ENCODE measurements at places on chromosomes 2 and 18.

- DNase-seq, result peak; percentile 30
These were observed 2.6 kb downstream of the CDH2 start for GRCh38 chr18:28174181-28174905.

DNA sequence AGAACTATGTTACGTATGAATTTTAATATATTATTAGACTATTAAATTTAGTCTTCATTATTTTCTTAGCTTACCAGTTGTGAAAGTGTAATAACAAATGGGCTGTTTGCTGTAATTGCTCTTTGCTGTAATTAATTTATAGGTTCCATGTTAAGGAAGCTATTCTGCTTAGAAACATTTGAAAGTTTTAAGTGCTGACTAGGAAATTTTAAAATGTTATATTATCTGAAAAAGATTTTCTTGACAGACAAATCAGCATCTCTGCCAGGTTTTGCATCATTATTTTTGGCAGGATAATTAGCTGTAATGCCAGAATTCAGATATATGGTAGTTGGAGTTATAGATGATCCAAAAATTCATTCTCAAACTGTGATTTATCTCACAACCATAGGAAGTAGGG is 42.2 kb downstream of the OTX1 start:
- no peak for DNase-seq

GRCh38 chr2:216727346-216728122 is 32.2 kb upstream of the IGFBP5 start:
- DNase-seq, result no peak

DNA sequence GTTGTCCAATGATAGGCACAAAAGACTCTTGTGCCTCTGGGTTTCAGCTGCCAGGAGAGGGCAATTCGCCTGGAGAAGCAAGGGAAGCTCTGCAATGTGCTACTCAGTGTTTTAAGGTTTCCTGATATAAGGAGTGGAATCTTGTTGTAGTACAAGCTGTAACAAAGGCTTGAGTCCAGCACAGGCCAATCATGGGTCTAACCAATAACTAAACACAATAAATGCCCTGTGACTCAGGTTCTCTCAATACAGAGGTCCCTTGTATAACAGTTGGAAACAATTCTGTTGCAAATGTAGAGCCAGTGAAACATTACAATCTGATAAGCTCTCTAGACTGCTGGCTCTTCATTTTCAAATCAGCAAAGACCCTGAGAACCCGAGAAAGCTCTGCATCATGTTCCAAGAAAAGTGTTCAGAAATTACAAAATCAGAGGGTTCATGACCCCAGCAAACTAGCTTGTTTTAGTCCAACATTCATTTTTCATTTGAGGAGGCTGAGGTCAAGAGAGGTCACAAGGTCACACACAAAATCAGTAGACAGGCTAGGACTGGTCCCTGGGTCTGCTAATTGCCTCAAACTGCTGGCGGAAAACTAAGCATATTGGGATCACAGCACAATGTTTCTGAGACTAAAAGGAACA is 59.0 kb upstream of the DNMT3A start:
- DNase-seq, result peak; percentile 13

DNA sequence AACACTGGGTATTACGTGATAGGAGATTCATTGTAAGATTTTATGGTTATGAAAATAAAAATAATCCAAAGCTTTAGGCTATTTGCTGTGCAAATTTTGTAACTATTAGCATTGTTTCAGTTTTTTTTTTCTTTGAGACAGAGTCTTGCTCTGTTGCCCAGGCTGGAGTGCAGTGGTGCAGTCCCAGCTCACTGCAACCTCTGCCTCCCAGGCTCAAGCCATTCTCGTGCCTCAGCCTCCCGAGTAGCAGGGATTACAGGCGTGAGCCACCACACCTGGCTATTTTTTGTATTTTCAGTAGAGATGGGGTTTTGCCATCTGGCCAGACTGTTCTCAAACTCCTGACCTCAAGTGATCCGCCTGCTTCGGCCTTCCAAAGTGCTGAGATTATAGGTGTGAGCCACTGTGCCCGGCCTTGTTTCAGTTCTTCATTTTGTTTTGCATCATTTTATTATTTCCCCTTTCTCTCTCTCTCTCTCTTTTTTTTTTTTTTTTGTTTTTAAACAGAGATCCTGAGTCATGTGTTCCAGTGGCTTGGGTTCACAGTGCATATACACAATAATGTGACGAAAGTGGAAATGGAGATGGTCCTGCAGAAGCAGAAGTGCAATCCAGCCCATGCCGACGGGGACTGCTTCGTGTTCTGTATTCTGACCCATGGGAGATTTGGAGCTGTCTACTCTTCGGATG is 25.8 kb downstream of the CASP10 start:
- DNase-seq, result no peak

DNA sequence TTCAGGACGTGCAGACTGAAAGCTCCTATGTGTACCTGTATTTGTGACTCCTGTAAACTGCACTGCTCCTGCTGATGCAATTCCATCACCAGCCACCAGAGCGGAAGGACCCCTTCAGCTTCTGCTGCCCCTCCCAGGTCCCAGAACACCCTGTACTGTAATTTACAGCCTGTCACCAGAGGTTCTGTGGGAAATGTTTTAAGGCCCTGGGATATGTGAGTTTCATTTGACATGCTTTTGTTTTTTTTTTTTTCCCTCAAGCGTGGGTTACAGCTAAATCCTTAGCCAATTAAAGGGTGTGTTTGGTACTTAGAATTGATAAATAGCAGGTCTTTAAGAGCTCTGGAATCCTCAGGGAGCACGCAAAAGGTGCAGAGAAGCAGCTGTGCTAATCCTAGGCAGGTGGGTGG is 79.4 kb downstream of the KCTD1 start:
- DNase-seq, result peak; percentile 25
